Mesendoderm (in vitro differentiated cells): ENCODE measurements at places on chromosomes 2 and 18.

DNA sequence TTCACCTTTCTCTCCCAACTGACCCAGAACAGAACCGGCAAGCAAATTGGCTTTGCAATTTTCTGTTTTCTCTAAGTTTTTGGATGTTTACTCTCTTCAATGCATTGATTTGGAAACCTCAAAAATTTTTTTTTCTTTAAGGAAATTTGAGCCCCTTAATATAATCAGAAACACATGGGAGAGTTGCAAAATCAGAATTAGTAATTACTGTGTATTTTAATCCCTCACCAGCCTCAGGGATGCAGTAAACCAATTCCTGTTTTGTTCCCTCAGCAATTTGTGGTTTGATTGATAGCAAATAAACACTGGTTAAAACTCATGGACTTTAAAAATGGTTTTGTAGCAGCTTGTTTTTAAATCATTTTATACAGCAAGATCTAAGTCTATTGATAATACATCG lies 281.5 kb downstream of the NEDD4L start:
- no peak for DNase-seq

DNA sequence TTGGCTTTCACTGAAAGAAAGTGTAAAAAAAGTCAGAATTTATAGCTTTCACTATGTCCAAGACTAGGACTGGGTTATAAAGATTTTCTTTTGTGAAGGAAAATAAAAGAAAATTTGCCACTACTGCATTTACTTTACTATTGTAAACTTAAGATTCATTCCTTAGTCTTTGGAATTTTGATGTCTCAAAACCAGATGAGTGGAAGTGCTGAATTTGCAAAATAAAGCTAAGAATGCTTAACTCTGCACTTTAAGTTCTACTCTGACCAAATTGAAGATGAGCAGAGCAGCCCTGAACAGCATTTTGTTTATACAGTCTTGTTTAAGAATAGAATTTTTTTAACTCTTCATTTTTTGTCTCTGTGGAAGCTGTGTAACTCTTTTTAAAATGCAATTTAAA lies 102.4 kb downstream of the ICA1L start:
- no peak for DNase-seq

DNA sequence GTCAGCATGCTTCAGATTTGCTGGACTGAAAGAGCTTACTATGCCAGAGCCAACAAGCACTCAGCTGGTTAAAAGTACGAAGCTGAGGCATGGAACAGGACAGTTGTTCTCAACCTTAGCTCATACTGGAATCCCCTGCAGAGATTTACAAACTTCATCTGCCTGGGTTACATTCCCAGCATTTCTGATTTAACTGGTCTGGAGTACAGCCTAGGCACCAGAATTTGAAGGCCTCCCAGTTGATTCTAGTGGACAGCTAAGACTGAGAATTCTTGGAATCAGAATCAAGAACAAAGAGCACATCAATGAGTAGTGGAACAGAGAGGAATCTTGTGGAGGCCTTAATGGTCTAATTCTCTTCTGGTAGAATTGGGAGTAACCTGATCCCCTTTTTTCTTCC lies 298.2 kb upstream of the NXPH2 start:
- peak; percentile 5 for DNase-seq

GRCh38 chr18:26700728-26701127 lies 152.4 kb upstream of the KCTD1 start:
- DNase-seq = no peak

DNA sequence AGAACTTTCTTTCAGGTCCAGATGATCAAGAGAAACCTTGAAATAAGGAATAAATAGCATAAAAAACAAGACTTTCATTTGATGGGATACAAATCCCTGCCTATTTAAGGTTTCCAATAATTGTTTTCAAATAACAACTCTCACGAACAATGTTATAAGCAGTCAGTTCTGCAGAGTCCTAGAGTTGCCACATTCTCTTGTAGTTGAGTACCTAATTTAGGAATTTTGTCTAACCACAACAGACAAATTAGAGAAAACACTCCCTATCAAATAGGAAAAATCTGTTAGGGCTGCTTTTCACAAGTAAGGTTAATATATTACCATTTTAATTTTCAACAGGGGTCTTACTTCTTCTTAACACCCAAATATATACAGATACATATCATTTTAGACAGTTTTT lies 130.1 kb upstream of the CDH20 start:
- no peak for DNase-seq

- DNase-seq = no peak
Observed at GRCh38 chr2:47690132-47690531, 92.8 kb upstream of the MSH6 start.

DNA sequence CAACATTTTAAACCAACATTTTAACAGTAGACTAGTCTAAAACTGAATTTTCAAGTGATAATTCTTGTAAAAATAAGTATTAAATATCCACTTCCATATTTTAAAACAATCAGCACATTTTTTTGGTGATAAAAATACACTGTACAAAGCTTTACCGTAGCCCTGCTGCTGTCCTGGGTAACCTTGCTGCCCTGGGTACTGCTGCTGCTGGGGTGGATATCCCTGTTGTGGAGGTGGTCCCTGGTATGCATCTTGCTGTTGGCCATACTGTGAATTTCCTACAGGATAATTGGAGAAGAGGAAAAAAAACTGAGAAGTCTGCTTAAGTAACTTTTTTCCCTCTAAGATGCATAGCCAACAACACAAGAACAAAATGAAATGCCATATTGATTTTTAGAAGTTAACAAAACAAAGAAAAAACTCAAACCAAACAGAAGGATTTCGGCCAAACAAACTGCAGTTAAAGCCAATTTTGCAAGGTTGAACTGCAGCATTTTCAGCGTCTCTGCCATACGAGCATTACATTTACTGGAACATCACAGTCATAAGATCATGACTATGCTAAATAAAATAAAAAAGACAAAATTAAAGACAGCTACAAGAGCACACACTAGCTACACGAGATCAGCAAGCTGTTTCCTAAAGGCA lies 55.4 kb downstream of the SS18 start:
- no peak for DNase-seq

- peak; percentile 35 for DNase-seq
Observed at GRCh38 chr18:48566589-48566988, 27.8 kb downstream of the CTIF start.

GRCh38 chr2:46872902-46873603 lies 42.6 kb downstream of the MCFD2 start:
- no peak for DNase-seq

- DNase-seq = peak; percentile 95
Observed at GRCh38 chr2:27320958-27321543, 1.8 kb downstream of the MPV17 start.

DNA sequence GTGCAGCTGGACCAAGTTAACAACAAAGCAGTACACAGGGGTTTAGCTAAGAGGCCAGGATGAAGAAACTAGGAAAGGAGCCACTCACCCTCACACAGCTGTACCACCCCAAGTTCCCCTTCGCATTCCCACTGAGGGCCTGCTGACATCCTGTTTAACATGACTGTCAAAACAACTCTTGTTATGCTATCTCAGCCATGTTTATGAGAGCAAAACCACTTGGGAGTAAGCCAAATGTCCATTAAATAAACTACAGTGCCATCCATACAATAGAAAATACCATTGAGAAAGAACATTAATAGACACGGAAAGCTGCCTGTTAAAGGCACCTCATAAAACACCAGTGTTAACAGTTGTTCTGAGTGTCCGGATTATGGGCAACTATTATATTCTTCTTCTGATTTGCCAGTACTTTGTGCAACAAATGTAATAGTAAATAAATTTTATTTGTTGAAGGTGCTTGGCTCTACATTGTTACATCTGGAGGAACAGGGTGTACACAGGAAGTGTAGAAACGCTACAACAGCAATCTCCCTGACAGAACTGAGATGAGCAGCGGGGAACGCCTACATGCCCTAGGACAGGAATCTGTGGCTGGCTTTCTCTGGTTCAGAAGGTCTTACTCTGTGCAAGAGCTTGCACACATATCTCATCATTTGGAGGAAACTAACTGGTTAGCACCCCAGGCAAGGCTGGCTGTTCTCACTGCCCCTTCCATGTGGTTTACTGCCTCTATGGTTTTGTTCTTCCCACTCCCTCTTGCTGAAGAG lies 85.6 kb downstream of the EHD3 start:
- no peak for DNase-seq

DNA sequence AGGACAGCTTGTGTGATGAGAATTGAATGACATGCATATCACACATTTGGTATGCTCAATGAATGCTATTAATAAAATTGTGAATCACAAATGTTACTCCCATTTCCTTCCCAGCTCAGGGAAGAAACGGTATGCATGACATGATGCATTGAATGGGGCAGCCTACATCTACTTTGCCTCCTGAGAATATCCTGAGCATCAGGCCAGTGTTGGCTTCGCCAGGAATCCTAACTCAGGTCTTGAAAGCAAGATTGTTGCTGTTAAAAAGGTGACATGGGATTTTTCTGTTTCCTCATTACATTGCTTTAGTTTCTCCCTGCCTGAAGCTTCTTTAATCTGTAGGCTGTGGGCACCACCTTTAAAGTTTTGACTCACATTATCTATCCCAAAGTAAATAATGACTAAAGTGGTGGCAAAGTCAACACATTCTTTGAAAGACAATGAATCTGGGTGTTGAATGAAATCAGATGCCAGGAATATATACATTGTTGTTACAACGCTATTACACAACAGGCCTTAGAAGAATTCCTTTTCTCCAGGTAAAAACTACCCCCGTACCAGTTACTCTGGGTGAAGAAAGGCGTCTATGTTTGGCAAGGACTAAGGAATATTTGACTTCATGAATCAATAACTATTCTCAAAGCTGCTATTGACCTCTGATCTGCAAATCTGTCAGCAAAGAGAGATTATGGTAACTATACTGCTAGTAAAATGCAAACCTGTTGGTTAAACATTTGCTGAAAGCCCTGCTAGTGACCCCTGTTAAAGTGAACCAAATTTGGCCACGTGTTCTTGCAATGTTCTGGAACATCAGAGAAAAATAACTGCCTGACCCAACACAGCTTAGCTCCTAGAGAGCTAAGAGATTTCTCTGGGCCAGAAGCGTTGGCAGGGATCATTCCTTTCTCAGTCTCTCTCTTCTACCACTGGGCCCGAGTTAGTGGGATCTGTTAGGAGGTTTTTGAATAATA lies 30.5 kb upstream of the NEDD4L start:
- DNase-seq = peak; percentile 46

DNA sequence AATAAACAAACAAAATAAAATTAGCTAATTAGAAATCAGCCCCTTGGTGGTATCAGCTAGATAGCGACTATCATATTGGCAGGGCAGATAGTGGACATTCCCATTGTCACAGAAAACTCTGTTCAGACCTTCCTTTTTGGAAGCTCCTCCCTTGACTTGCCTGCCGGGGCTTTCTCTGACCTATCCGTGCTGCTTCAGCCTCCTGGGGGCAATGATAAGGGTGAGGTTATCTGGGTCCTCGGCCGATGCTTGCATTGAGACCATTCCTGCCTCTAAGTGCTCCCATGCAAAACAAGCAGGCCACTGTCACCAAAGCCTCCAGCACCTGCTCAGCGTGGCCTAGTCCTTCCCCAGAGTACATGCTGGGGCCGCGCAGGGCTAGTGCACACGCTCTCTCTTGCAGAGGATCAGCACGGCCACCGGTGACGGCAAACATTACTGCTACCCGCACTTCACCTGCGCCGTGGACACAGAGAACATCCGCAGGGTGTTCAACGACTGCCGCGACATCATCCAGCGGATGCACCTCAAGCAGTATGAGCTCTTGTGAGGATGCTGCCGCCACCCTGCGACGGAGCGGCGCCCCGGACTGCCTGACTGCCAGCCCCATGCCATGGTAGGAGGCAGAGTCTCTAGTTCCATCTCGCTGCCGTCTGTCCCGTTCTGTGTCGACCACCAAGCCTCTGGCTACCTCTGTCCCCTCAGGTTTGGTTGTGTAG lies 27.4 kb downstream of the MPPE1 start:
- DNase-seq = peak; percentile 71

DNA sequence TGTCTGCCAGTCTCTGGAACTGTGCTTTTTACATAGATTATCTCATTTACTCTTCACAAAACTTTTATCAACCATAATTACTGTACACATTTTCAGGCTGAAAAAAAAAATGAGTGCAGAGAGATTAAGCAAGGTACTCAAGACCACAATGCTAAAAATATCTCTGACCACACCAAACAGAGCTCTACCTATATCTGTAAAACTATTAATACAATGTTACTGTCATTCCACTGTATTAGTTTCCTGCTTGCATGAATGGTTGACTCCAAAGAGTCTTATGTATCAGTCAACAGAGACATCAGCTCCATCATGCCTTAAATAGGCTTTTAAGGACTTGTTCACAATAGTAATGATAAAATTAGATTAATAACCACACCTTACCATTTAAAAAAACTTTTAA lies 134.7 kb upstream of the CCDC150 start:
- no peak for DNase-seq

DNA sequence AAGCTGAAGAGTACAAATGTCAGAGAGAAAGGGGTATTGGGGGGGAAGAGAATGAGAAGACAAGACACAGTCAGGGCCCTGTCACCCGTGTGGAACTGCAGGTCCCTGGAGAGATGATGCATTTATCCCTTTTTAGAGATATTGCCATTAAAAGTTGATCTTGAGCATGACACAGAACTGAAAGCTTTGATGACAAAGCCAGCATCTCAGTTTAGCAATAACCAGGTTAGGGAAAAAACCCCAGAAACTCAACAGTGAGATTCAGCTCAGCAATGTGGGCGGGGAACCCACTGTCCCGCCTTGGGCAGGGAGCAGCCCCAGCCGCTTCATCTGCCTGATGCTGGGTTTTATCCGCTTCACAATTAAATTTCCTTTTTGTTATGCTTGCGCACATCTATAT lies 181.1 kb downstream of the NEDD4L start:
- DNase-seq = no peak

DNA sequence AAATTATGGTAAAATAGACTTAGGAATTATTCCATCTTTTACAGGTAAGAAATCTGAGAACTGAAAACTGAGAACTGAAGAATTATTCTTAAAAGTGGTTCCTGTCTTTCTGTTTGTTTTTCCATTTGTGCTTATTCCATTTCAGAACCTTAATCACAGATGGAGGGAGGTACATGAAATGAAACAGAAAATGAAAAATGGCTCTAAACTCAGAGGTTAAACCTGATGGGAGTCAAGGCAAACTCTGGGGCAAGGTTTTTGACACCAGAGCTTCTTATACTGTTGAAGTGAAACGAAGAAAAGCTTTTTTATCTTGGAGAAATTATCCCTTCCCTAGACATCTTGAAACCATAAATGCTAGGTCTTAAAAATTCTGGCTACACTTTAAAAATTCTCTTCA lies 182.1 kb downstream of the ZNF804A start:
- DNase-seq = no peak

GRCh38 chr2:47558768-47559684 lies 156.1 kb downstream of the MSH2 start:
- no peak for DNase-seq

GRCh38 chr18:67525328-67526099 lies 9.0 kb upstream of the DSEL start:
- DNase-seq = peak; percentile 90
